ENCODE measurements at places on chromosomes 2 and 18.

- DNase-seq = peak; percentile 78
Observed at GRCh38 chr2:96116879-96117533, 635 bp upstream of the ADRA2B start.

- no peak for DNase-seq
Observed at GRCh38 chr18:74546751-74547530, 12.6 kb downstream of the CNDP1 start.

- no peak for DNase-seq
Observed at GRCh38 chr2:3581367-3582262, 6.6 kb downstream of the RPS7 start.

DNA sequence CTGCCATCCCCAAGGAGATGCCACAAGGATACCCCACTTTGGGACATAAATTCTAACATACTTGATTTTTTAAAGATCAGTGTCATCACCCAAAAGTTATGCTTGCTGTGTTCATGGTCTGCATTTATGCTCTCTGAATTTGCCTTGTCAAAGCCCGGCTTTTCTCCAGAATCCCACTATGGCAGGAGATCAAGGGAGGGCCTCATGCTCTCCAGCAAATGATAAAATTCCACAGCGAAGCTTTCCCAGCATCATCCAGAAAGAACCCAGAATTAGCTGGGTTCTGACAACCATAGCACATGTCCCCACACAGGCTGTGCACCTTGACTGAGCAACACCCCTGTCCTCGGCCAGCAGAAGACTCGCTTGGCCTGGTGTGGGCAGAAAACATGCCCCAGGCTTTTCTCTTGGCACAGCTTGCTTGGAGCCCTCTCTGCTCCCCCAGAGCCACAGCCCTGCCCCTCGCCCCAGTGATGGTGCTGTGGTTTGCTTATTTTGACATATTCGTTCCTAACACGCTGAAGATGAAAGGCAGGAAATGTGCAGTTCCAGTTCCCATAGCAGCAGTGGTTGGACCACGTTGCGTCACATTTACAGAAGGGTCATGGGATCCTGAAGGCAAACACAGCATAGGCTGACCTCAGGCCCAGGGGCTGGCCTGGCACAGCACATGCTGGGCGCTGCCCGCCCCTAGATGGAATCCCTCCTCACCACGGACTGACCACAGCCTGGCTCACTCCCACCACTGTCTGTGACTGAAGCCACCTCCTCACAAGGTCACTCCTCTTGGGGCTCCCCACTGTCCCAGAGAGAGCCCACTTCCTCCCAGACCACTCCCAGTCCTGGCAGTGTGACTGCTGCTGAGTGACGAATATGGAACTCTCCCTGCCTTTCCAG lies 14.1 kb upstream of the CHRNA1 start:
- DNase-seq = no peak

DNA sequence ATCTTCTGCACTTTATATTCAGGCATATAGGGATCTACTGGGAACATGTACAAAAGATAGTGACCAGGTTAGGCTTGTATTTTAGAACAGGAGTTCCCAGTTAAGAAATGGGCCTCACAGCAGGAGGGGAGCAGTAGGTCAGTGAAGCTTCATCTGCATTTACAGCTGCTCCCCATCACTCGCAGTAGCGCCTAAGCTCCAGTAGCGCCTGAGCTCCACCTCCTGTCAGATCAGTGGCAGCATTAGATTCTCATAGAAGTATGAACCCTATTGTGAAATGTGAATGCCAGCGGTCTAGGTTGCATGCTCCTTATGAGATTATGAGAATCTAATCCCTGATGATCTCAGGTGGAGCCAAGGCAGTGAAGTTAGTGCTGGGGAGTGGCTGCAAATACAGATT lies 224.4 kb upstream of the CYRIA start:
- peak; percentile 74 for DNase-seq

DNA sequence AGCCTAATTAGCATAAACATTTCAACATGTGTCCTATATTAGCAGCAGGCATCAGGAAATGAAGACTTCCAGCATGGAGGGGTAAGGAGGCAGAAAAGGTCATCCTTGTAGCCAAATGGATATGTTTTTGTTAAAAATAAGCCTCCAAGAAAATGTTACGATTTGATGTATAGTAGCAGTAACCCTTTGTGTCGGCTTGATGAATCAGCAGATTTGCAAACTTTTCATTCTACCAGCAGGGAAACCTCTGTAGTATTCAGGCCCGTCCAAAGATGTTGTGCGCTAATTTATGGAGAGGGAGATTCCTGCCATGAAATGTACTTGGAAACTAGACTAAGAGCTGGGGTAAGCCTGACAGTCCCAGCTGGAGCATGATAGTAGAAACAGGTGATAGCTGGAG lies 780.8 kb upstream of the KLHL29 start:
- DNase-seq = no peak

GRCh38 chr2:232353660-232354059 lies 24.9 kb upstream of the ALPP start:
- no peak for DNase-seq

GRCh38 chr2:159684796-159685195 lies 27.5 kb upstream of the MARCHF7 start:
- DNase-seq = no peak

DNA sequence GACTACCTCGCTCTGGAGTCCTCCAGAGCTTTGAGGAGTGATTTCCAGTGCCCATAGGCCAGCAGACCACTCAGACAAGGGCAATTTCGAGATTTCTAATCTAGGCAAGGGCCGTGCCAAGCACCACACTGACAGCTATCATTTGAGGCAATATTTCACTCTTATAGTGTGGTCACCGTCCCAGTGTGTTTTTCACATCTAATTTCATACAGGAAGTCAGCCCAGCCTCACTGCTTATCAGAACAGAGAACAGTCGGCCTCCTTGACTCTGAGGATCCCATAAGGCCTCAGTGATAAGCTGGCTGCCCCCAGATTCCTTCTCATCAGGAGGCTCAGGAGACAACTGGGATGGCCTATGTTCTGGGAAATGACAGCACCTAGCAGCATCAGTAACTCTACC lies 581 bp downstream of the CAPN14 start:
- DNase-seq = no peak

DNA sequence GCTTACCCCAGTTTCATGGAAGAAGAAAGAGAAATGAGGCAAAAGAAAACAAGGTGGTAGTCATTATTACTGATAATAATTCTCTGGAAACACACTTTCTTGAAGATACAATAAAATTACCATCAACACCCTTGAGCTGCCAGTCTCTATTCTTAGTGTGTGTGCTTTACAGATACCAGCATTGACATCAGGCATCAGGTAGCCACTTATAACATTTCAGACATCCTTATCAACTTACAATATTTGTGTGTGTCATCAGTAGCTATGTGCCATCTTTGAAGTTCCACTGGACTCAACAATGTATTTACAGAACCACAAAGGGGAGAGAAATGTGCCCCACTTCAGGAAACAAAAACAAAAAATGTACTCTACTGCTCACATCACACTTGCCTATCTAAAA lies 62.1 kb downstream of the TCF4 start:
- DNase-seq = no peak

DNA sequence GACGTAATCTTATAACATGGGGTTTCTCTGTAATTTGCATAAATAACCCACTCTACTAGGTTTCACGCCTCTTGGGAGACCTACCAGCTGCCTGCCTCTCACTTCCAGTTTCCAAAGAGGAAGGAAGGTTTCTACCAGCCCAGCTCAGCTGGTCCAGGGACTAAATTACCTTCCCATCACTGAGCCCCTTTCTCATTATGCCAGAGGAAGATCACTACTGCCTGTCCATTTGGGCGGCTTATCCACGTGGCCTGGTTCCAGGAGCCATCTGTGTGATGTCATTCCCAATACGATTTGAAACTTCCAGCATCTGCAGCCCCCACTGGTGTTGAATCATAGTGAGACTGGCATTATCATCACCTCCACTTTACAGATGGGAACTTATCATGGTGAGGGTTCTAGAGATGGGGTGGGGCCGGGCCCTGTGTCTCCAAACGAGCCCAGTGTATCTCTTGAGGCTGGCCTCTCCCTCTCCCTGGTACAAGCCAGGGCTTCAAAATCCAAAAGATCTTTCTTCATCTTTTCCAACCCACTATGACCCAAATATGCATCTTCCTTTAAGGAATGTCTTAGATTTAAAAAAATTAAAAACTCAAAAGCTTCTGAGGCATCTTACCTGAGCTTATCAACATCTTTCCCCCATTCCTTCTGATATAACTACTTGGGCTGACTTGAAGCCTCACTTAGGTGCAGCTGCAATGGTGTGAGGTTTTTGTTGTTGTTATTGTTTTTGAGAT lies 140.8 kb downstream of the DDX1 start:
- DNase-seq = no peak

GRCh38 chr2:154720651-154721050 lies 22.2 kb downstream of the KCNJ3 start:
- no peak for DNase-seq

GRCh38 chr2:232875256-232876121 lies 5.4 kb downstream of the SNORC start:
- peak; percentile 62 for DNase-seq

GRCh38 chr2:207257251-207258250 lies 91.8 kb upstream of the KLF7 start:
- DNase-seq = no peak

GRCh38 chr2:27261241-27261925 lies 1.5 kb downstream of the SLC30A3 start:
- no peak for DNase-seq

DNA sequence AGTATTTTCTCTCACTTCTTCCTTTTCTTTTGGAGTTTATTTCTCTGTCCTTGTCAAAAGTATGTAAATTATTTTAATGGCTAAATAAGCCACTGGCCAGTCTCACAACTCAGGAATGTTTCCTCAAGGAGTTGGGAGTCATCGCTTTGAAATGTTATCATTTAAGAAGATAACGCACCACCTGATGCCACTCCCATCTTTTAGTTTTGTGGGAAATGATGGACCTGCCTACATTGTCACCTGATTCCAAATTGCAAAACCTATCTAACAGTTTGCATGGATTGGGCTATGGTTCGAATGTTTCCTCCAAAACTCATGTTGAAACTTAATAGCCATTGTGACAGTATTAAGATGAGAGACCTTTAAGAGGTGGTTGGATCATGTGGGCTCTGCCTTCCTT lies 32.4 kb upstream of the PPM1B start:
- peak; percentile 66 for DNase-seq

DNA sequence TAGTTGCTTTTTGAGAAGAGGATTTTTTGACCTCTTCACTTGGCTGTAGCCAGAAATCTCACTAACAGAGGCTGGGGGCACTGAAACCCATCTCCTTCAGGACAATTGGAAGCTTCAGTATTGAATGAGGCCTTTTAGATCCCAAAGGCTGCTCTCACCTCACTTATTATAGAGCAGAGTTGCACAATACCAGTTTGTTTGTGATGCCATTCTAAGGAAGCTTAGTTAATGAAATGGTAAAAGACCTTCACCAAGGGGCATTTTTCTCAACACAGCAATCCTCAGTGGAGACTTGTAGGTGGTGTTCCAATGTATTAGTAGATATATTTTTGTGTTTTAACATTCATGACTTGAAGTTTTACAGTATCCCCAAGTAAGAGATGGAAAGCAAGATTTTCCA lies 71.0 kb upstream of the RFX8 start:
- no peak for DNase-seq

- DNase-seq = no peak
Observed at GRCh38 chr2:23757686-23758433, 169.1 kb downstream of the ATAD2B start.

DNA sequence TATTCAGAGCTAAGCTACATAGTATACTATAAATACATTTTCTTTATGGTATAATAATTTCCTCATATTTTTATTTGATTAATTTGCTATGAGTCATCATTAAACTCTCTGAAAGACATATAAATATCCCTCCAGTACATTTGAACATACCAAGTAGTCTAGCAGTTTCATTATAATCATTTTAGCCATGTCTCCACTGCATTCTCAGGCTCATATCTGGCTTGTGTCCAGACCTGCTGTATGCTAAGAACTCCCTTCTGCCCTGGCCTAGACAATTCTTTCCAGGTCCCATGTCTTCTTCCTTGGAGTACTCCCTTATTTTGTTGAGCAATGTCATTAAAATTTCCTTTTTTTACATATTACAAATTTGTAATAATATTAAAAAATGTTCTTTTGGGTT lies 16.6 kb upstream of the DYNC1I2 start:
- no peak for DNase-seq

DNA sequence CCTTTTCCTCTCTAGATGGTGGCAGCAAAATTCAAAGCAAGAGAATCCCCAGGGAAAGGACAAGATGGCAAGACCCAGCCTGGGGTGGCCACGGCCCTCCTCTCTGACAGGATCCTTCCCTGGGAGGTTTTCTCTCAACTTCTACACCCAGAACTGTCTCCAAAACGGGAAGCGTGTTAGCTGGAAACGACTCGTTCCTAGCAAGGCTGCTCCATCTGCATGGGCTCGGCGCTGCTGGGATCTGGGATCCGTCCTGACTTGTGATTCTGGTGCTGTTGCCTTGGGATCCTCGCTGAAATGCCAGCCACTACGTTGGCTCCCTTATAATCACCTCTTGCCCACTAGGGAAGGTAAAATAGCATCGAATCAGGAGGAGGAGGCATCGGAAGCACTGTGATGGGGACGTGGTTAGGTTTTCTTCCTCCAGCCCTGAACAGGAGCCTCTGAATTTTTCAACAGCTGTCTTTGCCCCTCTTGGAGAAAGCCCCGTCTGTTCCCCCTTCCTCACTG lies 514.8 kb upstream of the MYT1L start:
- DNase-seq = no peak

DNA sequence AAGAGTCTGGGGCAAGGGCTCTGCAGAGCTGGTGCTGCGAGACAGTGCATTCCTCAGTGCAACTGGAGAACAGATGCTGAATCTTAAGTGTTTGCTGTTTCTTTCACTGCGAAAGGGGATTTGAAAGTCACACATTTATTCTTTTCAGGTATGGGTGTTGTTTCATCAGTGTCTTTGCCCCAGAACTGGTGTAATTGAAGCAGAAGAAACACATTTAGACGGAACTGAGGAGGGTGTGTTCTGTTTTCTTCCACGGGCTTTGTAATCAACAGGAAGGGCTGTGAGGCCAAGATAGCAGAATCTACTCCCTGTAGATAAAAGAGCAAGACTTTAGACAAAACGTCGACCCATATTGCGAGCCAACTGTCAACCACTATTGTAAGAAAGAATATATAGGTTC lies 151.9 kb downstream of the EPHA4 start:
- DNase-seq = no peak

DNA sequence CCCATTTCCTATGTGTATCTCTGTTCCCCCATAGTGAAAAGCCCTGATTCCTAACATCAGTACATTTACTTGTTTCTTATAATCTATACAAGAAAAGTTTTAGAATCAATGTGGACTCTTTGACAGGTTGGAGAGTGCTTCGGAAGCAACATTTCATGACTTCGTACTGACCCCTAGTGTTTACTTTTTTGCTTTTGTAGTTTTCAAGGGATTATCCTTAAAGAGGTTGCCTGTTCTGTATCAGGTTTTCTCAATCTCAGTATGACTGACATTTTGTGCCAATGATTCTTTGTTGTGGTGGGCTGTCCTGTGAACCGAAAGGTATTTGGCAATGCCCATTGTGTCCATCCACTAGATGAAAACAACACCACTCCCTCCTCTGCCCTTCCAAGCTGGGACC lies 43.3 kb upstream of the SERPINB2 start:
- DNase-seq = peak; percentile 61

GRCh38 chr2:149346272-149346671 lies 15.9 kb downstream of the LYPD6 start:
- no peak for DNase-seq

GRCh38 chr2:227813229-227813561 lies 447 bp upstream of the CCL20 start:
- DNase-seq = no peak

All from GM23338 (cell line).